ENCODE measurements at places on chromosomes 13 and 19. TPM values are rescaled to one million over a fixed set of nuclear protein-coding genes. Genes with fewer than 3 reads are reported as not detected.

The MAP2K2 gene
- total RNA-seq: 128 TPM

The RPS19 gene
- total RNA-seq: 612 TPM

The TUBA3C gene
- not detected for total RNA-seq

The CYP2S1 gene
- total RNA-seq: 0.46 TPM

The THSD1 gene
- total RNA-seq: 8.8 TPM

The ATF5 gene
- 5.3 TPM for total RNA-seq

The RGL3 gene
- total RNA-seq: 4.8 TPM

The MATK gene
- total RNA-seq: not detected

The TFDP1 gene
- total RNA-seq: 59.0 TPM

The ZNF560 gene
- 0.33 TPM for total RNA-seq

The MEF2B gene
- total RNA-seq: not detected

The ACP7 gene
- total RNA-seq: 11.4 TPM

The ZNF730 gene
- 0.26 TPM for total RNA-seq

The RFPL4AL1 gene
- not detected for total RNA-seq

The ZNF793 gene
- 2.9 TPM for total RNA-seq

The SYNE4 gene
- total RNA-seq: 0.20 TPM

The PLIN4 gene
- 2.9 TPM for total RNA-seq

The CGB5 gene
- total RNA-seq: not detected
